Glutamatergic neuron (in vitro differentiated cells): ENCODE measurements at places on chromosomes 4 and X.

GRCh38 chr4:41683326-41683725, 65.2 kb downstream of the PHOX2B start:
- no peak for DNase-seq

GRCh38 chr4:146975036-146975435, 29.4 kb upstream of the TTC29 start:
- no peak for DNase-seq

GRCh38 chr4:86916392-86916791, 18.4 kb upstream of the AFF1 start:
- no peak for DNase-seq

GRCh38 chr4:30181918-30182317, 538.3 kb upstream of the PCDH7 start:
- no peak for DNase-seq

DNA sequence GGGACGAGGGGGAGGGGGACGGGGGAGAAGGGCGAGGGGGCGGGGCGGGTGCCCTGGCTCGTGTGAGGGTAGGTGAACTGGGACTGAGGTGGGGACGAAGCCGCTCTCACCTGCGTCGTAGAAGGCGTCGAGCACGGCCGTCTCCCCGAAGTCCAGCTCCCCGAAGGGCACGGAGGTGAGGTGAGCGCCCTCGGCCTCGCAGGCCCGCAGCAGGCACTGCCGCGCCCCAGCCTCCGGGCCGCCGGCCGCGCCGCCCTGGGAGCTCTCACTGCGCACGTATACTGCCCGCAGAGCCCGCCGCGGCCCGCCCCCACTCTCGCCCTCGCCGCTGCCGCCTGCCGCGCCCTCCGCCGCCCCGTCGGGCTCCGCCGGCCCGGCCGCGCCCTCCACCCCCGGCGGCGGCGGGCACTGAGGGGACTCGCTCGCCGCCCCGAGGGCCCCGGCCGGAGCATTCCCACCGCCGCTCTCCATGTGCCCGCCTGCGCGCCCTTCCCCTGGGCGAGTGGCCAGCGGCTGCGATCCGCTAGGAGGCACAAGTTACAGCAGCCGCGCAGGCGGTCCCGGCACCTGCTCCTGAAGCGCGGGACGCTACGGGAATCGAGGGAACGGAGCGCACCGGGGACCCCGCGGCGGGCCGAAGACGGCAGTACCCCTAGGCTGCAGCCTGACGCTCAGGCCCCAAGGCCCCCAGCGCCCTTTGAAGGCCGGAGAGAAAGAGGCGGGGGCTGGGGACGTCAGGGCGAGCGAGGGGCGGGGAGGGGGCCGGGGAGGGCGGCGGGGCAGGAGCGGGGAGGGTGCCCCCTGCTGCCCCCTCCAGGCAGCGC, at the start of gene MAP3K15:
MAP3K15 (minus strand) TSS at position 718 of the 824 bp plus-strand sequence; CDS start at position 471, 247 bp downstream.
- DNase-seq: peak; percentile 54

- no peak for DNase-seq
Measured at GRCh38 chr4:65450899-65451298, 219.4 kb downstream of the EPHA5 start.
